Head of caudate nucleus (tissue), 42 donors: ENCODE measurements at places on chromosomes 3 and 15.

DNA sequence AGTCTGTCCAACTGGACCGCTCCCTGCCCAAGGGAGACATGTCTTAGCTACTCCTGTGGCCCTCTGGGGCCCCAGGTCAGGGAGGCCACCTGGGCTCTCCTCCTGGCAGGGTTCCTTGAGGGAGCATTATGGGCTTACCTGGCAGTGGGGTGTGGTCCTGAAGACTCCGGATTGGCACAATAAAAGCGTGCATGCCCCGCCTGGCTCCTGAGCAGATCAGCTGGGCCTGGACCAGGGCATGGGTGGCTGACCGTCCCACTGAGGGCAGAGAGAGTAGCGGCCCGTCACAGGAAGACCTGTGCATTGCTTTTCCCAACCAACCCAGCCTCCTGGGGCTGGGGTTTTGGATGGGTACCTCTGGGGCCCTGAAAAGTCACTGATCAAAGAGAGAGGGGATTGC, 5.4 kb downstream of the ACOX2 start:
- no peak for DNase-seq

GRCh38 chr15:70023769-70024491, 73.8 kb downstream of the TLE3 start:
- DNase-seq = no peak

DNA sequence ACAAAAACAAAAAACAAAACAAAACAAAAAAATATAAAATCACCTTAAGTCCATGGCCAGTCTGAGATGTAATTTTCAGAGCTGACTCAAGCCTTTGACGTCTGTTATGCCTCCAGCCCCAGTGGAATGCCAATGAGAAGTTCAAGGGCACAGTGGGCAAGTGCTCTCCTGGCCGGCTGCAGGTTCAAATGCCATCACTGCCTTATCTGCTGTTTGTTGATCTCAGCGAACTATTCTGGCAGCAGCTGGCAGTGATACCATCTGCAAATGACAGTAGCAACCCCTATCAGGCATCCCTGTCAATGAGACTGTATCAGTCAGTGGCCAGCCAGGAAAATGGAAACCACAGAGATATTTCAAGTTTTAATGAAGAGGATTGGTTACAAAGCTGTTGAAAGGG, 10.8 kb upstream of the PDE8A start:
- no peak for DNase-seq

- DNase-seq = no peak
These were observed 102.6 kb upstream of the IL12A start for GRCh38 chr3:159886050-159886449.

GRCh38 chr15:33089165-33089877, 105.2 kb downstream of the FMN1 start:
- DNase-seq = no peak

GRCh38 chr3:185779461-185779860, 45.4 kb downstream of the IGF2BP2 start:
- DNase-seq = no peak
